ENCODE measurements at places on chromosomes 5 and 9. TPM values are rescaled to one million over a fixed set of nuclear protein-coding genes. Genes with fewer than 3 reads are reported as not detected.

MSANTD3 gene
- 13.9 TPM for total RNA-seq

RFK gene
- total RNA-seq, result 16.6 TPM

ANKHD1 gene
- total RNA-seq, result 118 TPM

INSL6 gene
- total RNA-seq, result not detected

RASEF gene
- total RNA-seq, result not detected

TAF11L5 gene
- not detected for total RNA-seq

SOHLH1 gene
- not detected for total RNA-seq

BSPRY gene
- total RNA-seq, result 10.6 TPM

CDH12 gene
- not detected for total RNA-seq

PCDHA1 gene
- total RNA-seq, result not detected

TMEM252 gene
- not detected for total RNA-seq

LARP1 gene
- total RNA-seq, result 331 TPM

MYO10 gene
- 0.28 TPM for total RNA-seq

RRAGA gene
- 54.1 TPM for total RNA-seq

PRUNE2 gene
- 0.50 TPM for total RNA-seq

FOXD4L4 gene
- total RNA-seq, result not detected

EPB41L4B gene
- 1.2 TPM for total RNA-seq

STKLD1 gene
- 0.33 TPM for total RNA-seq

OR13C9 gene
- total RNA-seq, result not detected

CBY3 gene
- 0.63 TPM for total RNA-seq

CDH9 gene
- total RNA-seq, result not detected

LTC4S gene
- total RNA-seq, result 0.88 TPM

PRLR gene
- total RNA-seq, result not detected

ANKDD1B gene
- total RNA-seq, result 0.40 TPM

IER5L gene
- total RNA-seq, result 11.7 TPM

GLDC gene
- 1.1 TPM for total RNA-seq

PCDHA7 gene
- not detected for total RNA-seq

ALG2 gene
- total RNA-seq, result 31.0 TPM

DAB2 gene
- not detected for total RNA-seq

ENTREP1 gene
- total RNA-seq, result not detected

MSX2 gene
- total RNA-seq, result not detected

GABRP gene
- not detected for total RNA-seq

LRRC19 gene
- total RNA-seq, result not detected

LCN1 gene
- not detected for total RNA-seq

PNPLA7 gene
- total RNA-seq, result 1.2 TPM

MAN2A1 gene
- 32.9 TPM for total RNA-seq

TRIM36 gene
- total RNA-seq, result 0.12 TPM
